ENCODE measurements at places on chromosomes 12 and 14. TPM values are rescaled to one million over a fixed set of nuclear protein-coding genes. Genes with fewer than 3 reads are reported as not detected.

LPAR5 gene
- total RNA-seq, result 1.2 TPM

NOVA1 gene
- total RNA-seq, result 110 TPM

FAM186B gene
- not detected for total RNA-seq

PITPNM2 gene
- 10.8 TPM for total RNA-seq

TAS2R14 gene
- total RNA-seq, result 9.5 TPM

KCNMB4 gene
- total RNA-seq, result 22.4 TPM

RTN1 gene
- 936 TPM for total RNA-seq

FAIM2 gene
- 59.1 TPM for total RNA-seq

GPRC5A gene
- 0.23 TPM for total RNA-seq

SRRM4 gene
- 11.5 TPM for total RNA-seq

GLIPR1L1 gene
- total RNA-seq, result not detected

OR5AU1 gene
- not detected for total RNA-seq

ESR2 gene
- 2.5 TPM for total RNA-seq

NRXN3 gene
- 107 TPM for total RNA-seq

MIP gene
- total RNA-seq, result not detected

WSCD2 gene
- 20.5 TPM for total RNA-seq

DBX2 gene
- total RNA-seq, result 6.9 TPM

NGB gene
- 17.8 TPM for total RNA-seq

FAM222A gene
- total RNA-seq, result 10.1 TPM
